ENCODE measurements at places on chromosomes 2 and 18. TPM values are rescaled to one million over a fixed set of nuclear protein-coding genes. Genes with fewer than 3 reads are reported as not detected.

The VSNL1 gene
- not detected for total RNA-seq

The USP37 gene
- total RNA-seq = 25.2 TPM

The EGR4 gene
- not detected for total RNA-seq

The MARCHF4 gene
- not detected for total RNA-seq

The TAF4B gene
- 13.6 TPM for total RNA-seq

The DNAH7 gene
- not detected for total RNA-seq

The RAD51AP2 gene
- not detected for total RNA-seq

The RAB3GAP1 gene
- 55.2 TPM for total RNA-seq

The ASB18 gene
- not detected for total RNA-seq

The GPATCH11 gene
- total RNA-seq = 15.3 TPM

The DNAJC5G gene
- total RNA-seq = not detected

DNA sequence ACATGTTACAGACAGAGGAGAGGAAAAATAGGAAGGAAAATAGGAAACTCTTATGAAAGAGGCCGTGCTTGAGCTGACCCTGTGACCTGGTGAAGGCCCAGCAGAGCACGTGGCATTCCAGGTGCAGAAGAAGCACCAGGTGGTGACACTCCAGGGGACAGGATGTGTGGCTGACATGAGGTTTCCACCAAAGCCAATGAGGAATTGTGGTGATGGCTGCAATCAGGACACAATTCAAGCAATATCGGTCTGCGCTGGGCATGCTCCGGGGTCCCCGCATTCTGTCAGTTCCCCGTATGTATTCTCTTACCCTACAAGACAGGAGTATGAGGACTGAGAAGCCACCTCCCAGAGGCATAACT, 504.2 kb downstream of the EIPR1 start:
- H3K4me3 ChIP-seq = no peak overlapping the region
- no peaks in the 10 kb centered on the region for H3K36me3 ChIP-seq
- no peak overlapping the region for H3K27ac ChIP-seq
- no peaks in the 10 kb centered on the region for H3K27me3 ChIP-seq

DNA sequence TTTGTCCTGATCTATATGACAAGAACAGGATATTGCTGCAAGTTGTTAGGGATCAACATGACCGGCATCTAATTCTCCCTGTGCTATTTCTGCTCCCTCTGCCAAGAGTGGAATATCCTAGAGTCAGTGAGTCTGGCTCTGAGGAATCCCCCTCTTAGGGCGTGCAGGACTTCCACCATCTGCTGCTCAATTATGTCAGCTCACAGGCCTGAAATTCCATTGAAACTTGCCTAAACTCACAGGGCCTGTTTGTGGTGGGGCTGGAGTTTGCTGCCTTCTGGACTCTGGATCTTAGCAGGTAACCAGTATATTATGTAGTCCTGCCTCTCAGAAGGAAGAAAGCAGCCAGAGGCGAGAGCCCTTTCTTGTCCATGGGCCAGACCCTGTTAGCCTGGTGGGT, 323.0 kb downstream of the TSN start:
- H3K4me1 ChIP-seq = no peaks in the 10 kb centered on the region
- no peaks in the 10 kb centered on the region for H3K36me3 ChIP-seq
- no peak overlapping the region for H3K4me3 ChIP-seq
- DNase-seq = no peak
- no peak overlapping the region for H3K27ac ChIP-seq

GRCh38 chr2:240913810-240914644, 7.9 kb downstream of the CROCC2 start:
- peak; percentile 52 for DNase-seq
- H3K27ac ChIP-seq = no peak overlapping the region
- no peak overlapping the region for H3K4me3 ChIP-seq
- H3K4me1 ChIP-seq = no peaks in the 10 kb centered on the region

GRCh38 chr2:113677330-113677729, 50.3 kb downstream of the RABL2A start:
- no peak overlapping the region for H3K27ac ChIP-seq
- H3K27me3 ChIP-seq = no peaks in the 10 kb centered on the region
- H3K4me1 ChIP-seq = no peaks in the 10 kb centered on the region
- no peaks in the 10 kb centered on the region for H3K36me3 ChIP-seq
- no peak overlapping the region for H3K4me3 ChIP-seq

- DNase-seq = no peak
- H3K4me3 ChIP-seq = no peak overlapping the region
- H3K27ac ChIP-seq = no peak overlapping the region
- no peaks in the 10 kb centered on the region for H3K4me1 ChIP-seq
- peaks cover 6% of the 10 kb centered on the region for H3K27me3 ChIP-seq
These were observed 264.0 kb downstream of the SUCLG1 start for GRCh38 chr2:84194949-84195644.

DNA sequence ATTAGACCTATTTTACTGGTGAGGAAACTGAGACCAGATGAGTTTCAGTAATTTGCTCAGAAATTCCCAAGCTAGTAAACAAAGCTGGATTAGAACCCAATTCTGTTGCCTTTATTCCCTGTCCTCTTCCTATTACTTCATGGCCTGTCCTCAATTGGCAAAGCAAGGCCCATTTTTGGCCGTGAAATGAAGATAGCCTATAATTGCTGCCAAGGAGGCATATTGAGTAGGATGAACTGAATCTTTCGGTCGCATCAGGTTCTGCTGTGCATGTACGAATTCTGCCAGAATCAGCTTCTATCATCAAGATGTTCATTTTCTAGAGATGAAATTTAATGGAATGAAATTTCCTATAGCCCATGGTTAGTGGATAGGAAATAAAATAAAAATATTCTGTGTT, 1485.2 kb upstream of the PIK3C3 start:
- H3K36me3 ChIP-seq = no peaks in the 10 kb centered on the region
- H3K27me3 ChIP-seq = no peaks in the 10 kb centered on the region
- H3K4me1 ChIP-seq = no peaks in the 10 kb centered on the region
- no peak for DNase-seq
- H3K4me3 ChIP-seq = no peak overlapping the region

- H3K36me3 ChIP-seq = peaks cover 6% of the 10 kb centered on the region
- no peaks in the 10 kb centered on the region for H3K27me3 ChIP-seq
- no peak overlapping the region for H3K27ac ChIP-seq
- no peak for DNase-seq
- H3K4me3 ChIP-seq = peak overlapping the region; percentile 25
- peaks cover 74% of the 10 kb centered on the region for H3K4me1 ChIP-seq
These were observed 5.9 kb downstream of the ITSN2 start for GRCh38 chr2:24354395-24354794.

- no peaks in the 10 kb centered on the region for H3K36me3 ChIP-seq
- no peak overlapping the region for H3K27ac ChIP-seq
- DNase-seq = no peak
- H3K27me3 ChIP-seq = peaks cover 12% of the 10 kb centered on the region
These were observed 15.9 kb downstream of the RNF152 start for GRCh38 chr18:61876899-61877298.

DNA sequence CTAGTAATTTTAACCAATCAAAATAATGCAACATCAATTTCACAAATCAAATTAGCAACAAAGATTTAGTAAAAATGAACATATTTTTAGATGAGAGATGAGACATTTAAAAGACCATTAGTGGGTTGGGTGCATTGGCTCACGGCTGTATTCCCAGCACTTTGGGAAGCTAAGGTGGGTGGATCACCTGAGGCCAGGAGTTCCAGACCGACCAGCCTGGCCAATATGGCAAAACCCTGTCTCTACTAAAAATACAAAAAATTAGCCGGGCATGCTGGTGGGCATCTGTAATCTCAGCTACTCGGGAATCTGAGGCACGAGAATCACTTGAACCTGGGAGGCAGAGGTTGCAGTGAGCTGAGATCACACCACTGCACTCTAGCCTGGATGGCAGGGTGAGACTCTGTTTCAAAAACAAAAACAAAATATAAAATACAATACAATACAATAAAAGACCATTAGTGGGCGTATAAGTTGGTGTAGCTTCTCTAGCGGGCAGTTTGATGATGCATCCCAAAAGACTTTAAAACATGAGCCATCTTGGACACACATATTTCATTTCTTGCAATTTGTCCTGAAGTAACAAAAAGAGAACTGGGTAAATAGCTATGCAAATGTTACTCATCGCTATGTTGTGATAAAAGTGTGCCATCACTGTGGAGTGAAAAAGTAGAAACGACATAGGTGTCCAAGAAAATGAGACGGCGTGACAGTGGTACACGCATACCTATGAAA, 101.8 kb downstream of the COL6A3 start:
- no peak overlapping the region for H3K4me3 ChIP-seq
- no peaks in the 10 kb centered on the region for H3K36me3 ChIP-seq
- peaks cover 13% of the 10 kb centered on the region for H3K27me3 ChIP-seq
- no peak overlapping the region for H3K27ac ChIP-seq
- DNase-seq = no peak

- no peak for DNase-seq
- no peaks in the 10 kb centered on the region for H3K27me3 ChIP-seq
- no peak overlapping the region for H3K27ac ChIP-seq
These were observed 765.1 kb upstream of the SLC8A1 start for GRCh38 chr2:41216978-41217377.

GRCh38 chr18:51569561-51569960, 372.1 kb upstream of the MEX3C start:
- H3K27me3 ChIP-seq = peaks cover 4% of the 10 kb centered on the region
- no peak for DNase-seq
- no peak overlapping the region for H3K27ac ChIP-seq
- H3K4me1 ChIP-seq = no peaks in the 10 kb centered on the region

GRCh38 chr2:121723316-121723715, 13.4 kb downstream of the NIFK start:
- no peak for DNase-seq
- no peaks in the 10 kb centered on the region for H3K27me3 ChIP-seq
- H3K36me3 ChIP-seq = peaks cover 14% of the 10 kb centered on the region
- peaks cover 5% of the 10 kb centered on the region for H3K4me1 ChIP-seq
- H3K27ac ChIP-seq = peak overlapping the region; percentile 62

DNA sequence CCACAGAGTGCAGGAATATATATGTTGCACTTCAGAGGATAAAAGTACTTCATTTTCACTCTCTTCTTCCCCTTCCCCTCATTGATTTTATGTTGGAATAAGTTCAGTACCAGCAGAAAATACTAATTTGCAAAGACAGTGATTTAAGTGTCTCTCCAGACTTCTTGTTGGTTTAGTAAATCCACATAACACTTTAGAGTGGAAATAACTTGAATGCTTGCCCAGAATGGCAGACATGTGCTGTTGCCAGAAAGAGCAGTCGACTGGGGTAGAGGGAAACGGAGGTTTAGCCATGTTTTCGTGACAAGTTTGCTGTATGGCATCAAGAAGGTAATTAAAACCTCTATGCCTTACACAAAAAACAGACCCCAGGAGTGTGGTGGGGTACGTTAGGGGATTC, 246.0 kb upstream of the CXCR4 start:
- DNase-seq = no peak
- no peak overlapping the region for H3K27ac ChIP-seq
- H3K4me3 ChIP-seq = no peak overlapping the region

DNA sequence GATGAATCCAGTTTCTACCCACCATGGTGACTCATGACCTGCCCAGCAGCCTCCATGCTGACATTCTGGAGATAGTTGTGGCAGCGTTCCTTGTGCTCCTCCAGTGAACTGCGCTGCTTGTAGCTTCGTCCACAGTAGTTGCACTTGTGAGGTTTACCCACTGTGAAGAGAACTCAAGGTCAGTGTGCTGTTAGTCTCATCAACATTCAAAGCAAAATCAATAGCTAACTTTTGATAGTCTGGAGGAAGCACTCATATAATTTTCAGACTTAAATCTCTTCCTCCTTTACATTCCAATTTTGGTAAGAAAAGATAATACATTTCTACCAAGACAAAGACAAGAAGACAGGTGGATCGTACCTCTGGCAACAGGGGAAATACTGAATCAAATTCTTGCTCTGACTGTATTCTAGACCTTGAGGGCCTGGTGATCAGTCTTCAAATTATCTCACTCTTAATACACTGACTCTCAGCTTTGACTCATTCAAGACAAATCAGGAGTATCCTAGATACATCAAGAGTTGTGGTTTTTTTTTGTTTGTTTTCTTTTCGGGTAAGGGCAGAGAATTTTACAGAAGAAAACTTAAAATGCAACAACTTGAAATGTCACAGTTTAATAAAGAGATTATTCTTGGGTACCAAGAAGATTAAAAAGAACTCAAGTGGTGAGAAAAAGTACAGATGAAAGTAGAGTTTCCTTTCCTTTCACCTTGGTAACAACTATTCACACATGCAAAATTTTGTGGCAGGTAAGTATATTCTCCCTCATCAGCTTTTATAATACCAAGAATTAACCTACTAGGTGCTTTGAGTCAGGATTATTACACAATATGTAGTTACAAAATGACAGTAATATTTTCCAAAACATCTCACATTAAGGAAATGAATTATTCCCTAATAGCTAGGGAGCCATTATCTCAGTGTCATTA, 129.2 kb downstream of the IKZF2 start:
- H3K36me3 ChIP-seq = peaks cover 4% of the 10 kb centered on the region
- DNase-seq = no peak
- peaks cover 3% of the 10 kb centered on the region for H3K27me3 ChIP-seq

DNA sequence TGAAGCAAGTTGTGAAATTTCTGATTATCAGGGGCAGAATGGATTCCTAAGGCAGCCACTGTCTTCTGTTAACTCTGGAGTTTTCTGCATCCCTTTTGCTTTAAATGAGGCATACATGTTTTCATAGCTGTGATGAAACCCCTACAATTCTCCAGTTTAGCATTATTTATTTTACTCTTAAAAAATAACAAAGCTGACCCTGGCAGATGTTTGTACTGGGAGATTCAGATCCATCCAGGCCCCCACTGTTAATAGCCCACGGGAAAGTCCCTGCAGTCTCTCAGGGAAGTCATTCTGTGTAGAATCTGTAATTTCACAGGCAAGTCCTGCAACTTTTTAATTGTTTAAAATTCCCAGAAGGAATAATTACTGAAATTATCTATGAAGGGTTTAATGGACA, 353 bp upstream of the SULT1C4 start:
- H3K4me3 ChIP-seq = no peak overlapping the region
- H3K36me3 ChIP-seq = no peaks in the 10 kb centered on the region
- DNase-seq = no peak
- no peak overlapping the region for H3K27ac ChIP-seq
- peaks cover 7% of the 10 kb centered on the region for H3K4me1 ChIP-seq

DNA sequence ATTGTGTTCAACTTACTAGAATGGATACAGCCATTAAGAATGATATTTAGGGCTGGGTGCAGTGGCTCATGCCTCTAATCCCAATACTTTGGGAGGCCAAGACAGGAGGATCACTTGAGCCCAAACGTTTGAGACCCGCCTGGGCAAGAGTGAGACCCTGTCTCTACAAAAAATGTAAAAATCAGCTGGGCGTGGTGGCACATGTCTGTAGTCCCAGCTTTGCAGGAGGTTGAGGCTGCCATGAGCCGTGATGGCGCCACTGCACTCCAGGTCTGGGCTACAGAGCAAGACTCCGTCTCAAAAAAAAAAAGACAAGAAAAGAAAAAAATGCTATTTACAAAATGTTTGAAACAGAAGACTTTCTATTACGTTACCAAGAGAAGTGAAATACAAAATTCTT, 30.0 kb downstream of the REEP1 start:
- H3K27ac ChIP-seq = no peak overlapping the region
- H3K36me3 ChIP-seq = no peaks in the 10 kb centered on the region
- DNase-seq = no peak
- no peak overlapping the region for H3K4me3 ChIP-seq
- peaks cover 11% of the 10 kb centered on the region for H3K27me3 ChIP-seq
- H3K4me1 ChIP-seq = no peaks in the 10 kb centered on the region

GRCh38 chr18:23592911-23593310, 6.6 kb upstream of the NPC1 start:
- no peak overlapping the region for H3K27ac ChIP-seq
- DNase-seq = no peak
- H3K4me1 ChIP-seq = no peaks in the 10 kb centered on the region
- no peaks in the 10 kb centered on the region for H3K27me3 ChIP-seq
- H3K36me3 ChIP-seq = no peaks in the 10 kb centered on the region

GRCh38 chr2:217248312-217248935, 388.6 kb upstream of the TNP1 start:
- H3K27me3 ChIP-seq = peaks cover 27% of the 10 kb centered on the region
- no peaks in the 10 kb centered on the region for H3K36me3 ChIP-seq
- no peak for DNase-seq
- H3K4me3 ChIP-seq = no peak overlapping the region
- no peaks in the 10 kb centered on the region for H3K4me1 ChIP-seq
